Renal cortex interstitium (tissue), 15 donors: ENCODE measurements at places on chromosomes 11 and 22.

DNA sequence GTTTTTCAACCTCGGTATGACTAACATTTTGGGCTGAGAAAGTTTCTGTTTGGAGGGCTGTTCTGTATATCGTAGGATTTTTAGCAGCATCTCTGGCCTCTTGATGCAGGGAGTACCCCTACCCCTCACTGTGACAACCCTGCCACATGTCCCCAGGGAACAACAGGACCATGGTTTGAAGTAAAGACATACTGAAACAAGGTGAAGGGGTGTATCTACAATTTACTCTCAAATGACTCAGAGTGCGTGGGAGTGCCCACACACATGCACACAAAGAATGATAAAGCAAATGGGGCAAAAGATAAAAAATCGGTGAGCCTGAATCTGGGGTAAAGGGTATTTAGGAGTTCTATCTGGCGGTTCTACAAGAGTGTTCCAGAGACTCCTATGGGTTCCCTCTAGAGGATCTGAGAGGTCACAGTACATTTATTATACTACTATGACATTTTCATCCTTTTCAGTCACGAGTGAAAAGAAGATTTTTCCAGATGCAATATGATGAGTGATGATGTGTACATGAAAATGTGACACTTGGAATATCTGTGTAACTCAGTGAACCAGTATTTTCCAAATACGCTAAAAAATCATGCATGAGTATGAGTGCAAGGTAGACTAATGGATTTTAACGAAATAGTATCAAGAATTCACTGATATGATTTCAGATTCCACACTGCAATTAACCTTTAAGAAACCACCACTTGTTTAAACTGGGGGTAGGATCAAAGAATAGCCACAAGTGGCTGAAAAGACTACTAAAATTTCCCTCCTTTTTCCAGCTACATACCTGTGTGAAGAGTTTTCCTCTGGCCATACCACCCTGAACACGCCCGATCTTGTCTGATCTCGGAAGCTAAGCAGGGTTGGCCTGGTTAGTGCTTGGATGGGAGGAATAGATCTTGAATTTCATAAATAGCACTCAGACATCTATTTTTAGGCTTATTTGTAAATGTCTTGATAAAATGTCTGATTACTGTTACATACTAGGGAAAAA is 56.3 kb upstream of the YPEL1 start:
- no peak for DNase-seq

DNA sequence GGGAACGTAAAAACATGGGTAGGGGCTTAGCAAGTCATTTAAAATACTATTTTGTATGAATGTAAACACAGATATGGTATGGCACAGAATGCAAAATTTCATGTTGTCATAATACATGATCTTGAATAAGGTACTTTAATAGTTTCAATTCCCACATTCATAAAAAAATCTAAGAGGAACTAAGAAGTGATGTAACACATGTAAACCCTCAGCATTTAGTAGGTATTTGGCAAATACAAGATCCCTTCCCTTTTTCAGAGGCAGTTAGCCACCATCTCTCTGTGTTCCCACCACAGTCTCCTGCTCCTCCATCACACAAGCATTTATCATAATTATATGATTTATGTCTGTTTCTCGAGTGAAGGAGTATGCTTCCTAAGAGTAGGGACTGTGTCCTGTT is 251.8 kb downstream of the TENM4 start:
- no peak for DNase-seq

- no peak for DNase-seq
These were observed 40.6 kb upstream of the GNB1L start for GRCh38 chr22:19895160-19895849.

GRCh38 chr11:18492888-18493287 is 33.9 kb downstream of the TSG101 start:
- DNase-seq: no peak

DNA sequence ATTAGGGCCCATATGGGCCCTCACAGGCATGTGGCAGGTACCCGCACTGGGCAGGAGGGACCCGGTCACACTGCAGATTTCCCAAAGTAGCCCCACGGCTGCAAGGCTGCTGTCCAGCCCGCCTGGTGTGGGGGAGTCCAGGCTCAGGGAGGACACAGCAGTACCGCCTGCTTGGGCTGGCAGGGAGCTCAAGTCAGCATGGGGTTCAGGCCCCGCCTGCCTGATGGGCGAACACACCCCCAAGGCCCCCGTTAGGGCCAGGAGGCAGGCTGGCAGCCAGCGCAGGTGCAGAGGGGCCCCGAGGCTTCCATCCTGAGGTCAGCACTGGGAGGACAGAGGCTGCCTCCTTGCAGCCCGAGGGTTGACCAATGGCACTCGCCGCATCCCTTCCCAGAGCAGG is 5.5 kb downstream of the ZDHHC8 start:
- DNase-seq: no peak

GRCh38 chr11:65887723-65888162 is 528 bp downstream of the FIBP start:
- DNase-seq: no peak

- DNase-seq: no peak
These were observed 3.7 kb downstream of the RNASEH2C start for GRCh38 chr11:65716774-65717405.

DNA sequence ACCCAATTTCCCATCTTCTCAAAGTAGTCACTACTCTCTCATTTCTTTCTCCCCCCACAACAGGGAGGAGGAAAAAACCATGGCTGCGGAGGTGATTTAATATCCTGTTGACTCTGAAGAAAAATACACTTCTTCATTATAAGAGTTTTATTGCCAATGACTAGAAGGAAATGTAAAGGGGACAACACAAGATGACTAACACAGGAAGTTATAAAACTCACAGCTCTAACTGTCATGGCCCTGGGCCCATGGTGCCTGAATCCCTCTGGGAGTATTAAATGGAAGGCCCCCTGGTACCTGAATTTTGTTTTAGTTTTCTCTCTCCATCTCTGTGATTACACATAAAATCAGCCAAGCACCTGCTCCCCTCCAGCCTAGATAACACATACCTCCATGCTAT is 352.8 kb upstream of the FAT3 start:
- no peak for DNase-seq

DNA sequence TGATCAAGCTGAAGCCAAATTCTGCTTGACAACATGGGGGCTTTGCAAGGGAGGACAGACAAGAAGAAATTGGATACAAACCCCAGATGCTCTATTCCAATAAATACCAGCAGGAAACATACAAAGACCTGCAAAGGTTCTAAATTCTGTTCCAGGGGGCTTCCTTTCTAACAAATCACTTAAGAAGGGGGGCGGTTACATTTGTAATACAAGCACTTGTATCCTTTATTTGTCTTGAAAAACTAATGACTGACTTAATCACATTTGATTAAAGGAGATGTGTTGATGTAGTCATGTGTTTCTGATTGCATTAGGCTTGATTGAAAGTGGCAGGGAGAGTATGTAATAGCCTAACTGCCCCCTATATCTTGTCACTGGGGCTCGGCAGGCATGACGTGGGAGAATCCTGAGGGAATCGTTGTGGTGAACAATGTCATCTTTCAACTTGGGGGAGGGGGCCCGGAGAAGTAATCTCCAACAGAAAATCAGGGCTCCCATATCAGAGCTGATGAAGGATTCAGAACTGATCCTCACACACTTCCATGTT is 361.7 kb downstream of the INSC start:
- DNase-seq: no peak
